ENCODE measurements at places on chromosomes 11 and 22.
A peak's percentile ranks its signal among the peaks of the same experiment; 100 is the strongest.

GRCh38 chr11:55658031-55658573, 3.9 kb upstream of the OR4C6 start:
- DNase-seq, result no peak

- no peak for DNase-seq
Observed at GRCh38 chr11:65206901-65207300, 25.2 kb downstream of the CAPN1 start.

GRCh38 chr11:31881825-31882224, 70.7 kb upstream of the PAX6 start:
- no peak for DNase-seq

DNA sequence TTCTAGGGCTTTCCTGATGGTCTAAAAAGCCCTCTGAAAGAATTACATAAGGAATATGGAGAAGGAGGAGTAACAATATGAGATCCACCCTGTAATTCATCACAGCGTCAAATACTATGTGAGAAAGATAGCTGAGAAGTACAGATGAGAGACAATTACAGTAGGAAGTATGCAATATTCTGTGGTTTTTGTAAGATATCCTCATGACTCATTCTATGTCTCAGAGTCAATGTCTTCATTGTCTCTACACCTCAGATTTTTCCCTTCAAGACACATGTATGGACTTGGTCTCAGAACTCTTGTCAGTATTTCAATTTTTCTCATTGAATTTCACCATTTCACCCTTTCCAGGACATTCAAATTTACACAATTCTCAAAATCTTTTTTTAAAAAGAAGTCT, 343.3 kb upstream of the CTSC start:
- DNase-seq, result no peak

GRCh38 chr11:1306186-1307162, 3.0 kb downstream of the TOLLIP start:
- no peak for DNase-seq

DNA sequence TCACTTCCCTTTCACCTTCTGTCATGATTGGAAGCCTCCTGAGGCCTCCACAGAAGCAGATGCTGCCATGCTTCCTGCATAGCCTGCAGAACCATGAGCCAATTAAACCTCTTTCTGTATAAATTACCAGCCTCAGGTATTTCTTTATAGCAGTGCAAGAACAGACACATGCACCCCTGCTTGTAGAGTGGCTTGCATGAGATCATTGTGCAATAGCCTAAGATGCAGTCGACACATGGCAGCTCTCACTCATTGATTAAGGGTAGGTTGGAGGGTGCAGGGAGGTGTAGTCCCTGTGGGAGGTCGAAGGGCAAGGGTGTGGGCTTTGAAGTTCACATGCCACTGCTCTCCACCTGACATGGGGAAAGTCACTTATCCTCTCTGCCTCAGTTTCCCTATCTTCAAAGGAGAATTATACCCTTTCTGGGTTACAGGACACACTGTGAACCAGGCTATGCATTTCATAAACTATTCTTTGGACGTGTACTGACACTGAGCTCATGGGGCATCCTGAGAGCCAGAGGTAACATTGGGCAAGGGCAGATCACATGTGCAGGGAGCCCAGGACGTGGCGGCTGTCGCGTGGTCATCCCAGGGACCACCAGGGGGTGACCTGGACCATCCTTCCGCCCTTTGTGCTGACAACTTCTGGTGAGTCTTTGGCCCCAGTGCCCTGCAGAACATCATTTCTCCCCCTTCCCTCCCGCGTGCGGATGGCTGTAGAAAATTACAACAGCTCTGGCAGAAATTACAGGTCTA, 69.2 kb upstream of the SHANK2 start:
- no peak for DNase-seq

DNA sequence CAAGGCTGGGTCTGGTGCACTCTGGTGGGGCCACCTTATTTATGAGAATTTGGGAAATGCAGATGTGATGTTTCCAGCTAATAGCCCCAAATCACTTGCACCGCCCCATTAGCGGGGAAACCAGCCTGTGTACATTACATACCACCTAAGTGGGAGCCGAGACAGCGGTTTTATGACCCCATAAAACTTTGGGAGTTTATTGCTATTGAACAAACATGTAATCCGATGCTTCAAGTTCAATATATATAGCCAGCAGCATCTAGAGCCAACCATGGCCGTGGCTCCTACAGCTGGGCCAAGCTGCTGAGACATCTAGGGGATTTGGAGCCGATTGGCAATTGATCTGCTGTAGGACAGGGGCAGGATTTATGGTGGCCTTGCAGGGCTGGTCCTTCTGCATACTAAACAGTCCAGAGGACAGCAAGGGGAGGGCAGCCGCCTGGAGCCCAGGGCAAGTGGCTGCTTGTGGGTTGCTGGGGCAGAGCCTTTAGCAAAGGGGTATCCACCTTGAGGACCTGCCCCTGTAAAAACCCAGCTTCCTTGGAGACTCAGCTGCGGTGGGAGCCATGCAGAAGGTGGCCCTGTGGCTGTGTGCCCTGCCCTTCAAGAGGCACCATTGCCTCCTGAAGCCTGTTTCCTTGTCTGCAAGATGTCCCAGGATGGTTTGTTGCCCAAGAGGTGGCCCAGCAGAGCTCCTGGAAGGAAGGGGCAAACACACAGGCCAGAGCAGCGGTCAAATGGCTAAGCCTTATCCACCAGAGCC, 47.9 kb upstream of the CCDC188 start:
- no peak for DNase-seq

GRCh38 chr11:13288375-13289029, 10.9 kb downstream of the BMAL1 start:
- no peak for DNase-seq

DNA sequence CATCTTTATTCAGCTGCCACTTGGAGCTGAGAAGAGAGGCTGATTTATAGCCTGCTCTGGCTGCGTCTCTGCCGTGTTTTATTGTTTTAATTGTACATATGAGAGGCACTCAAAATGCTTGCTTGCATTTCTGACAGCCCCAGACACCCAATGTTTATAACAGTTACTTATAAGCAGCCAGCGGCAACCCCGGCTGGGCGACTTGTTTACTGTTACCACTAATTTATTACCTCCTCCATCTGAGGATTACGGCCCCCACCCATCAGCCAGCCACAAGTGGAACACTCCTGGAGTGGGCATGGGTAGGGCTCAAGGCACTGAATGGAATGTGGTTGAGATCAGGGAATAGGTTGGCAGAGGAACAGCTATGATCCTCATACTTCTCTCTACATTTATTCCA, 61.2 kb downstream of the CLPB start:
- no peak for DNase-seq

DNA sequence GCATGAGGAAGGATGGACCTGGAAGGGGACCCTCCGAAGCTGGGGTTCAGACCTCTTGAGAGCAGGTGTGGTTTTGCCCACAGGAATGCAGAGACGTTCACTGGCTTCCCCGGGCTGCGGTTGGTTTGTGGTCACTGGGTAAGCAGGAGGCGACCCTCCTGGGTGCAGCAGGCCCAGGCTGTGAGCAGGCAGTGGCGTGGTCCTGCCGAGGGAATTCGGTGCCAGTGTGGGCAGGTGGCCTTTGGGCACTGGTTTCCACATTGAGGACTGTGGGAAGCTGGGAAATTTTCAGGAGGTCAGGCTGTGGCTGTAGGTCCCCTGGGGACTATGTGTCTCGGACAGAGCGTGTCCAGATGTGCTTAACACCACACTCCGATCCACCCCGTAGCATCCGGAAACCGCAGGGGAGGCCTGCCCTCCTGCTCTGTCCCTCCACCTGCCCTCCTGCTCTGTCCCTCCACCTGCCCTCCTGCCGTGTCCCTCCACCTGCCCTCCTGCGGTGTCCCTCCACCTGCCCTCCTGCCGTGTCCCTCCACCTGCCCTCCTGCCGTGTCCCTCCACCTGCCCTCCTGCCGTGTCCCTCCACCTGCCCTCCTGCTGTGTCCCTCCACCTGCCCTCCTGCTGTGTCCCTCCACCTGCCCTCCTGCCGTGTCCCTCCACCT, 27.5 kb downstream of the TPCN2 start:
- no peak for DNase-seq

DNA sequence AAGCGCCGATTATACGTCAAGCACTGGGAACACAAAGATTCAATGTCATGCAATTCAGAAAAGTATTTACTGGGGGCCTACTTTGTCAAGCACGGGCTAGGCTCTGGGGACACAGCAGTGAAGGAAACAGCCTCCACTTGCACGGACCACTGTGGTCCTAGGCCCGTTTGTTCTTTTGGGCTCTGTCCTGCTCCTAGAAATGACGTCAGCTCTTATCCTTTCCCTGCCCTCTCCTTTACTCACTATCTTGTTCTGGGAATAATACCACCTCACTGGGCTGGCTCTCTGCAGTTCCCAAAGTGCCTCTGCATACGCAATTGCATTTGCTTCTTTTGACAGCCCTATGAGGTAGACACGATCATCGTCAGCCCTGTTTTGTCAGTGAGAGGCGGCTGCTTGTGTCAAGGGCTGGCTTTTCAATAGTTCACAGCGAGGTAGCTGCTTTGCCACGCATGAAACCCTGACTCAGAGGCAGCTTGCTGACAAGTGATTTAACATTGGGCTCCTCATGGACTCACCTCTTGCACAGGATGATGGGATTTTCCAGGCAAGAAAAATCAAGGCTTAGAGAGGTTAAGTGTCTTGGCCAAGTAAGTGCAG, 22.9 kb upstream of the IGSF22 start:
- no peak for DNase-seq

- DNase-seq, result no peak
Observed at GRCh38 chr11:59198726-59199125, 14.0 kb downstream of the MPEG1 start.

GRCh38 chr22:35462498-35463230, 62.7 kb downstream of the MCM5 start:
- no peak for DNase-seq

DNA sequence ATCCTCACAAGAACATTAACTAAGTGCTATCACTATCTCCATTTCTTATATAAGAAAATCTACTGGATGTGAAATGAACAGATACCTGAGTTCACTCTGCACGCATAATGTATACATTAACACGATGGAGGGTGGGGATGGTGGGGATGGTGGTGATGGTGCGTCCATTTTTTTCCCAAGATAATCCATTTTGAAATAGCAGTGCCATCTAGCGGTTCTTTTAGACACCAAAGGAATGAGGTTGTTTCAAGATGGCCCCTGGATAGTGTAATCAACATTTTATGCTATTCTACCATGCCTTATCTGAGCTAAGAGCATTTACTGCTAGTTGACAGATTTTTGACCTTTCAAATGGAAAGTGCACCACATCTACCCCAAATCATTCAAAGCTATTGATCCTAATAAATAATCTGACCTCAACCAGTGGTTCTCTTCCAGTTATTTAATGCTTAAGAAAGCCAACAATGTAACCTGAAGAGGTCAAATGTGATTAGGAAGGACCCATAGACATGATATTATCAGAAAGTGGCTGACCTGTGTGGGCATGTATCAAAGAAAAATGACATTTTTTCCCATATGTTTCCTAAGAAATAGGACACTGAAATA, 714.7 kb upstream of the TENM4 start:
- DNase-seq, result no peak

DNA sequence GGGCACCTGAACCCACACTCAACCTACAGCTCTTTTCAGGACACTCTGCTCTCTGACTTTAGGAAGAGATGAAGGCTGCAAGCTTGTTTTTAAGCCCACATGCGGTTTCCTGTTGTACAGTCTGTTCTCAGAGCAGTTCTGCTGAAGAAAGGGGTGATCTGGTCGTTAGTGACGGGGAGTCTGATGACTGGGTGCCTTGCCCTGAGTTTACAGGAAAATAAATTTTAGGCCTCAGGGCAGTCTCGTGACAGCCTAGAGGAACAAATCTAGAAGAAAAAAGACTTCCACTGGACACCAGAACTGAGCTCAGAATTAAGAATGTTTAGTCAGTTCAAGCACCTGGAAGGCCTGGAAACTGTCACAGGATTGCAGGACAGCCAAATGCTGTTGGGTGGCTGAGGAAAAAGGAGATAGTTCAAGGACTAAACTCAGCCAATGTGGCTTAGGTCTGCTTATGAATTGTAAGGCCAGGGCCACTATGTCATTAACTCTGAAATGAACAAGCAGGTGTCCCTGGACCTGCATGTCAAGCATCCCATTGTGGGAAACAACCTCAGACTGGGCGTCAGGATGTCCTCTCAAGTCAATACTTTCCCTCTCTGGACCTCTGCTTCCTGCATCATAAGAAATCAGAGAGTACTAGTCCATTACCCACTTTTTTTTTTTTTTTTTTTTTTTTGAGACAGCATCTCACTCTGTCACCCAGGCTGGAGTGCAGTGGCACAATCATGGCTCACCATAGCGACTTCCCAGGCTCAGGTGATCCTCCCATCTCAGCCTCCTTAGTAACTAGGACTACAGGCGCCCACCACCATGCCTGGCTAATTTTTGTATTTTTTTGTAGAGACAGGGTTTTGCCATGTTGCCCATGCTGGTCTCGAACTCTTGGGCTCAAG, 5.7 kb downstream of the PIK3IP1 start:
- no peak for DNase-seq

DNA sequence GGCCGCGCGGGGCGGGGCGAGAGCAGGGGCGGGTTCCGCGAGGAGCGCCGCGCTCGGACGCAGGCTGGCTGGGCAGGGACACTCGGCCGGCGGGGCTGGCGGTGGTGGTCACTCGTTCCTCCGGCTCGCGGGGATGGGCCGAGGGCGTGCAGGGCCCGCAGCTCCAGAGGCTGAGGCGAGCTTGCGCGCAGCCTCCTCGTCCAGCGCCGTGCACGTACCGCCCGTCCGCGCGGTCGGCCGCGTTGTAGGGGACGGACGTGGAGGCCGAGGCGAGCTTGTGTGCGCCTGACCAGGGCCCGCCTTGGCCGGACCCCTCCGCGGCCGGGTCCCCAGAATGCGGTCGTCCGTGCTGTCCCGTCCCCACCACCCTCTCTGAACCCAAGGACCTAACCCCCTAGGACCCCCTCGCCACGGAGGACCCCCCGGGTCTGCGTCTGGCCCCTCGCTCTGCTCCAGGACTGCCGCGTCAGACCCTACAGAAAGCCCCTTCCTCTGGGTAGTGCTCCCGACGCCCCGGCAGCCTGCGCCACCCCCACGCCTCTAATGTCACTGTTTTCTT, 569 bp upstream of the YPEL1 start:
- no peak for DNase-seq

- peak; percentile 84 for DNase-seq
Observed at GRCh38 chr11:63917692-63918506, 935 bp upstream of the RCOR2 start.

DNA sequence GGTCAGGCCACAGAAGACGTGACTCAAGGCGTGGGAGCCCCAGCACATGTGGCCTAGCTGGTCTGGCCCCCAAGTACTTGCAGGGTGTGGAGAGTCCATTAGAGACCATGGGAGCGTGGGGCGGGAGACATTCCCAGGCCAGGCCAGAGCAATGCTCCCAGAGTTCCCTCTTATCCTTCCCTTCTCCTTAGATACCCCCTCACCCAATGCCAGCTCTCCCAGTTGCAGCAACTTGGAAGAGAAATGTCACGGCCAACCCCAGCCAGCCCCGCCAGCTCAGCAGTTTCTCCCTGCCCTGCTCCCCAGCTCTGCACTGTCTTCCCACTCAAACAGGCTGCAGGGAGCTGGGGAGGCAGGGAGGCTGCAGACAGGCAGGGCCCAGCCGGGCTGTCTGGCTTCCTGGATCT, 65.4 kb upstream of the TSPAN18 start:
- DNase-seq, result no peak

- no peak for DNase-seq
Observed at GRCh38 chr11:14299921-14300320, 59.1 kb downstream of the RRAS2 start.

- DNase-seq, result no peak
Observed at GRCh38 chr22:17331690-17332089, 37.6 kb upstream of the CECR2 start.

- peak; percentile 49 for DNase-seq
Observed at GRCh38 chr22:37746366-37747079, 49.7 kb downstream of the TRIOBP start.

- DNase-seq, result no peak
Observed at GRCh38 chr11:46475926-46476545, 84.5 kb upstream of the CHRM4 start.

- DNase-seq, result no peak
Observed at GRCh38 chr11:26048271-26048670, 283.7 kb upstream of the ANO3 start.

Measured in left ventricle myocardium inferior (tissue), 1 donor.